NCI-H187 (cell line): ENCODE measurements at places on chromosomes 3 and 15.

- DNase-seq: no peak
These were observed 13.0 kb downstream of the CERS3 start for GRCh38 chr15:100515758-100516157.

GRCh38 chr3:59444294-59444671 lies 394.5 kb upstream of the CFAP20DC start:
- no peak for DNase-seq

GRCh38 chr3:188568736-188569135 lies 414.8 kb downstream of the LPP start:
- no peak for DNase-seq

DNA sequence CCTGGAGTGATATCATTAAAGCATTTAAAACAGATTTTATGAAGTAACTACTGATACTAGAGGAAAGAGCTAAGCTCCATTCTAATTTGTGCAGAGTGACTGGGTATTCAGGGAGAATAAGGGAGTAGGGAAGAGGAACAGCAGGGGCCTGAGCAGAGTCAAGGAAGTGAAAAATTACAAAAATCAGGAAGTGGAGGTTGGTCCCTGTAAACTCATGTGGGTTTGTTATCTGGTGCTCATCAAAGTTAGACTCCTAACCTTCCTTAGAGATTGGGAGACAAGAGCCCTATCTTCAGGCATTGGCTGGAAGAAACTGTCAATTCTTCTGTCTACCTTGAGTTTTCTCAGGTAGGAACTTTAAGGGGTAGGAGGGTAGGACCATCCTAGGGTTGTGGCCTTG lies 82.5 kb downstream of the NEK11 start:
- DNase-seq: no peak

DNA sequence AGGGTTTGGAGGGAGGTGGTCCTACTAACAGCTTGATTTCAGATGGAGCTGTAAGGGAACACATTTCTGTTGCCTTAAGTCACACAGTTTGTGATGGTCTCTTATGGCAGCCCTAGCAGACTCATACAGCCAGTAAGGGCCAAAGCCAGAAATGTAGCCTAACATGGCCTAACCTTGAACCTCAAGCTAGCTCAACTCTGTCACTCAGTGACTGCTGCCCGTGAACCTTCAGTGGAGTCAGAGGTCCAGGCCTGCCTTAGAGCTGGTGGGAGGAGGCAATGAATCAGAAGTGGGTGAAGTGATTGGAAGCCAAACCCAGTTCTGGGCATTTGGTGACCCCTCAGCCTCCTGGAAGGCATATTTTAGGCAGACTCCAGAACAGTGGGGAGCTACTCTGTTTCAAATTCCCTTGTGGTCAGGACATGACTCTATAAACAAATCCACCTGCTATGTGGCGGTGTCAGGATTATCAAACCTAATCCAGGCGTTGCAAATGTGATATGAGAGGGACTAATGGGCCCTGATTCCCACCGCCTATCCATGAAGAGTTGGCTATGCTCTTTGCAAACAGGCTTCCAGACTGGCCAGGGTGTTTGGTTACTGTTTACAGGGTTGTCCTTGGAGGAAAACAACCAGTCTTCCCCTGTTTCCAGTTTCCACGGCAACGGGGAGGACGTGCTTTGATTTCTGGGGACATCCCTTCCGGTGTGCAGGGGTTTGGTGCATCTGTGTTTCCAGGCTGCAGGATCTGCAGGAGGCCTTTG lies 105.9 kb upstream of the AGBL1 start:
- DNase-seq: no peak

DNA sequence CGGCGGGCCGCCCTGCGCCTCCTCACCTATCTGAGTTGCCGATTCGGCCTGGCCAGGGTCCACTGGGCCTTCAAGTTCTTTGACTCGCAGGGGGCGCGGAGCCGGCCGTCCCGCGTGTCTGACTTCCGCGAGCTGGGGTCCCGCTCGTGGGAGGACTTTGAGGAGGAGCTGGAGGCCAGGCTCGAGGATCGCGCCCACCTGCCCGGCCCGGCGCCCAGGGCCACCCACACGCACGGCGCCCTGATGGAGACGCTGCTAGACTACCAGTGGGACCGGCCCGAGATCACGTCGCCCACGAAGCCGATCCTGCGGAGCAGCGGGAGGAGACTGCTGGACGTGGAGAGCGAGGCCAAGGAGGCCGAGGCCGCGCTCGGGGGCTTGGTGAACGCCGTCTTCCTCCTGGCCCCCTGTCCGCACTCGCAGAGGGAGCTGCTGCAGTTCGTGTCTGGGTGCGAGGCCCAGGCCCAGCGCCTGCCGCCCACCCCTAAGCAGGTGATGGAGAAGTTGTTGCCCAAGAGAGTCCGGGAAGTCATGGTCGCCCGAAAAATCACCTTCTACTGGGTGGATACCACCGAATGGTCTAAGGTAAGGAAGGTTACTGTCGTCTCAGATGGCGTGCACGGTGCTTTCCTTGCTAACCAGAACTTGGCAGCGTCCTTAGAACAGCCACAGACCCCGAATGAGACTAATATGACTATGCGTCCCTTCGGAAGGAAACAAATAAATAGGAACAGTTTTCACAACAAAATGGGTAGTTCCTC lies 567 bp downstream of the TICRR start:
- DNase-seq: no peak

- DNase-seq: no peak
These were observed 216.7 kb downstream of the ABHD5 start for GRCh38 chr3:43907508-43907858.

- peak; percentile 9 for DNase-seq
These were observed 131.6 kb downstream of the AQP9 start for GRCh38 chr15:58269455-58270414.
